ENCODE measurements at places on chromosomes 3 and 15.

- DNase-seq = no peak
Measured at GRCh38 chr3:64518496-64518895, 169.3 kb downstream of the ADAMTS9 start.

DNA sequence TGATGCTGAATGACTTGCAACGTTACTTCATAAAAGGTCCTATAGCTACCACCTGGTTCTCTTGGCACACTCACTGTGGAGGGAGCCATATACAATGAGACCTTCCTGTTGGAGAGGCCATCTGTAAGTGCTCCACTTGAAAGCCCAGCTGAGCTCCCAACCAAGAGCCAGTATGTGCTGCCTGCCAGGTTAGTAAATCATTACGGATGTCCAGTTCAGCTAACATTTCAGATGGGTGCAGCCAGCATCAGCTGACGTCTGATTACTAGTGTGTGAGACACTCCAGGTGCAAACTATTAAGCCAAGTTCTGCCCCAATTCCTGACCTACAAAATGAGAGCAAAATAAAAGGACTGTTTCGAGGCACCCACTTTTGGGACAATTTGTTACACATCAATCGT is 274.4 kb upstream of the ROBO2 start:
- no peak for DNase-seq

GRCh38 chr15:45157974-45158373 is 28.2 kb downstream of the DUOX1 start:
- peak; percentile 78 for DNase-seq

DNA sequence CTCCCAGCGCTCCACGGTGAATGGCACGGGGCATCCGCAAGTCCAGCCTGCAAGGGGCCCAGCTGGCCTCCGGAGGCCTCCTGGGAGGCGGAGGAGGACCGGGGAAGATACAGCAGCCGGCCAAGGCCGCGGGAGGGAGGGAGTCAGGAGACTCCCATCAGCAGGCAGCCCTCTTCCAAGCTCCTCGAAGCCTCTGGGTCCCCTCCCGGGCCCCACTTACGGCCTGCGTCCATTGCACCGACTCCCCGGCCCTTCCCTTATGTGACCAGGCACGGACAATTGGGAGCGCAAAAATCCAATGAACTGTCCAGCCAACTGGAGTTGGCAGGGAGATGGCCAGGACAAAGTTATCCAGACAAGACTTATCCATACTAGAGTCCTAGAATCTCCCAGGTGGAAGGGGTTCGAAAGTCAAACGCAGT is 668 bp downstream of the MFGE8 start:
- DNase-seq = no peak

DNA sequence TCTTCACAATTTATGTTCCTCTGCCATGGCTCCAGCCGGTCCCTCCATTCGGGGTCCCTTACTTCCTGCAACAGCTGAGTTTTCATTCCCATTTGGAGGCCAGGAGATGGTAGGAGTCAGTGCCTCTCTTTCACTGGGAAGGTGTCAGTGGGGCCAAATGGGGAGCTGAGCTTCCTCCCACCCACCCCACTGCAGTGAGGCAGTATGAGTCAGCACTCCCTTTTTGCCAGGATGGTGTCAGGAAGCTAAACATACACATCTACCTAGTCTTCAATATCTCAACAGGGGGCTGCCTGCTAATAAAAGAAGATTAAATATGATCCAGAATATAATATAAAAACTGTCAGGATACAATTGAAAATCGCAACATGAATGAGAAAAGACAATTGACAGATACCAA is 12.7 kb upstream of the ACTC1 start:
- peak; percentile 33 for DNase-seq

DNA sequence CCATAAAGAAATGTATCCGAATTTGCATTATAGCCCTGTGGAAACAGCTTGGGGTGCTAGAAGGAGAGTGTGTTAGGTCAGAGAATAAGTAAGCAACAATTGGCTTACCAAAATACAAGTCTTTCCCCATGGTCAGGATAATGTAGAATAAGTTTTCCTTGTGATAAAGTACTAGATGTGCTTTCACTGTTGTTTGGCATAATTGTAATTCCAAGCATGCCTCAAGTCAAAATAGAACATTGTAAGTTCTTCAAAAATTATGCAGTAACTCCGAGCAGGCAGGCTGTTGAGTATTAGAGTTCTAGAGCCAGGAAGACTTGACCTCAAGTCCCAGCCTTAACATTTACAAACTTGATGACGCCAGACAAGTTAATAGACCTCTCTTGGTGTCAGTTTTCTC is 242.0 kb downstream of the TUSC7 start:
- DNase-seq = no peak

GRCh38 chr15:57146506-57147201 is 228.2 kb downstream of the TCF12 start:
- peak; percentile 33 for DNase-seq

- DNase-seq = no peak
Measured at GRCh38 chr3:10194328-10195071, 29.8 kb downstream of the IRAK2 start.

- DNase-seq = peak; percentile 69
Measured at GRCh38 chr3:13161021-13161759, 88.0 kb upstream of the IQSEC1 start.

GRCh38 chr15:68986322-68986721 is 28.2 kb upstream of the NOX5 start:
- no peak for DNase-seq

- DNase-seq = no peak
Measured at GRCh38 chr3:43960448-43960840, 269.7 kb downstream of the ABHD5 start.

- no peak for DNase-seq
Measured at GRCh38 chr3:12076031-12076430, 71.8 kb downstream of the SYN2 start.

GRCh38 chr15:90099868-90100831 is 2.1 kb downstream of the IDH2 start:
- DNase-seq = peak; percentile 40

Data from A172 (cell line).